ENCODE measurements at places on chromosomes 4 and X.

- DNase-seq = no peak
Measured at GRCh38 chrX:52988985-52989917, 30.9 kb upstream of the FAM156A start.

- DNase-seq = no peak
Measured at GRCh38 chrX:123807835-123808416, 51.9 kb upstream of the XIAP start.

DNA sequence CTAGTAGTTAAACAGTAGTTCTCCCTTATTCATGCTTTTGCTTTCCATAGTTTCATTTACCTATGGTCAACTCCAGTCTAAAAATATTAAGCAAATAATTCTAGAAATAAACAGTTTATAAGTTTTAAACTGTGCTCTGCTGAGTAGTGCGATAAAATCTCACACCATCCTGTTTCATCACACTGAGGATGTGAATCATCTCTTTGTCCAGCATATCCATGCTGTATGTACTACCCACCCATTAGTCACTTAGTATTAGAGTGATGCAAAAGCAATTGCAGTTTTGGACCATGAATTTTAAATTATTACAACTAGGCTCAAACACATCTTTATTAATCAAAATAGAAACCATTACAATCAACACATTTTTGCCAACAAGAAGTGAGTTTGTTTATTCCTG lies 187.4 kb downstream of the TEX13C start:
- DNase-seq = no peak

DNA sequence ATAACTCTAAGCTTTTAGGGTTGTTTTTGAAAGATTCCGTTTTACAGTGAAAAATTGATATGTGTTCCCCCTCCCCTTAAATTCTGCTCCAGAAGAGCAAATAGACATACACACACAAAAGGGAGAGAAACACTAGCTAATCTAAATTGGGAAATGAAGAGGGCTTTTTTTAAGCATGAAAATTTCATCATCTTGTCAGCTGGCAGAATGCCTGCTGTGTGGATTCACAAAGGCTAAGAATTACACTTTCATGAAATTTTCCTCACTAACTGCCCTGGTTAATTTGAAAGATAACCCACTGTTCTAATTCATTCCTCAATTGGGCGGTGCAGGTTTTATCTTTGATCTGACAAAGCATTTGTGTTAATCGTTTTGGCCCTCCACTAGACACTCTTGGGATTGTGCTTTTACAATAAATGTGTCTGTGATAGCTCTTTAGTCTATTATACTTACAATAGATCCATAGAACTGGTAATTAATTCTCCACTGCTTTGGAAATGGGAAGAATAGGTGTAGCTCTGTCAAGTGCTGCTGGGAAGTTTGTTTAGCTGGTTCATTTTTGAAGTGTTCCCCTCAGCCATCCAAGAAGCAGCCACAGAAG lies 152.9 kb downstream of the POLA1 start:
- DNase-seq = no peak

- DNase-seq = no peak
Measured at GRCh38 chr4:150816491-150816890, 198.6 kb downstream of the LRBA start.

DNA sequence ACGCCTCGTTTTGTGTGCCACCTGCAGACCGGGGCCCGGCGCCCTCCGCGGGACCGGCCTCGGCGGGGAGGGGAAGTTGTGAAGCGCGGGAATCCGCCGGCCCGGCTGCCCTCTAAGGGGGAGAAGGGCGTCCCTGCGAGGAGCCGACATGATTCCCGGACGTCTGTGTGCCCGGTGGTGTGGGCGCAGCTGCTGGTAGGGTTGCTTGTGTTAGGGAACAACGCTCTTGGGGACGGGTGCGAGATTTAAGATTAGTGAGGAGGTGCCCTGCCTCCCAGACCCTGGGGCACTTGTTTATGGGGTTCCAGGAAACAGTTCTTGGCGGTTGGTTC lies 627 bp downstream of the CDKN2AIP start:
- DNase-seq = no peak

DNA sequence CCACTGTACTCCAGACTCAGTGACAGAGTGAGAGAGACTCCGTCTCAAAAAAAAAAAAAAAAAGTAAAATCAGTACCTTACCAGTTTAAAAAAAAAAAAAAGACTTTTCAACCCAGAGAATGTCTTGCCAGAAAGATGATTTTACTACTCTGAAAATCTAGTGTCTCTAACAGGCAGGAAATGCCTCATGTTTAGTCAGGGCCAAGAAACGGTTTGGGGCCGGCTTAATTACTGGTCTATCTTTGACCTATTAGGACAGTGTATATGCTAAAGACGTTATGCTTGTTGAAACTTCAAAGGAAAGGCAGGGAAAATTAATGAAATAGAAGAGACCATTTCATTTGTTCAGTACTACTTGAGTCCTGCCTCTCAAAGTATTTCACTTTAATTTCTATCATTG lies 9.9 kb downstream of the BEND4 start:
- no peak for DNase-seq

DNA sequence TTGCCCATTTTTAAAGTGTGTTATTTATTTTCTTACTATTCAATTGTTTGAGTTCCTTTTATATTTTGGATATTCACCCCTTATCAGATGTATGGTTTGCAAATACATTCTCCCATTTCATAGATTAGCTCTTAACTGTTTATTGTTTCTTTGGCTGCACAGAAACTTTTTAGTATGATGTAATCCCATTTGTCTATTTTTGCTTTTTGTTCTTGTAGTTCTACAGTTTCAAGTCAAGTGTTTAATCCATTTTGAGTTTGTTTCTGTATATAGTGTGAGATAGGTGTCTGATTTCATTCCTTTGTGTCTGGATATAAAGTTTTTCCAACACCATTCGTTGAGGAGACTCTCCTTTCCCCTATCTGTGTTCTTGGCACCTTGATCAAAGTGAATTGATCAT lies 97.4 kb upstream of the CAMK2D start:
- no peak for DNase-seq

GRCh38 chr4:35063031-35063570 lies 1181.2 kb downstream of the ARAP2 start:
- DNase-seq = no peak

DNA sequence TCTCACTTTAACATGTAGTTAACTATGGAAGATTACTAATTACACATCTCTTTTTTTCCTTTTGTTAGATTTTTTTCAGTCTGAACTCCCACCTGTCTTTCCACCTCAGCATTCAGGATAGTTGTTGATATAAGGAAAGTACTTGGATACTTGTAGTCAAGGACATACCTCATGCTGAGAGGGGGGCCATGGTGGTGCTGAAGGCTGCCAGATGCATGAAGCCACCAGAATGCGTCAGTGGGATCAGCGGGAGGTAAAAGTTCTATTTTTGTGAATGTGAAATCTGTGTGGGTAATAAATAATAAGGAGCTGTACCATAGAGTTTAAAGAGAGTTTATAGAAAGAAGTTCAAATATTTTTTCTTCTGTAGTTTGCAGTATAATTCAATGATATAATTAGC lies 13.1 kb upstream of the NDST4 start:
- DNase-seq = no peak

DNA sequence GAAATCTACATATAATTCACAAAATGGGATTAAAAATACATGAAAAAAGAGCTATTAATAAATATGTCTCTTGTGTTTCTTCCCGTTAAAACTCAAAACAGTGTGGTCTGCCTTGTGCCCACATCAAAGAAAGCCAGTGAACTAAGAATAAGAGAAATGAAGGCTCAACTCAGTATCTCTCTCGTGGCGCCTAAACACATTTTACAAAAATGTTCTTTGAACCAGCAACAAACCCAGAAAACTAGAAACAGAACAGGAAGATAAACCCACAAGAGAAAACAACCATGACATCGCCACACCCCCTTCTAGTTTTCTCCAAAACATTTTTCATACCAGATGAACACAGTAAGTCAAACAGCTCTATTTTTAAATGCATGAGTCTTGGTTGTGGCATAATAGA lies 130.1 kb downstream of the DCHS2 start:
- DNase-seq = no peak

- DNase-seq = peak; percentile 25
Measured at GRCh38 chr4:133156096-133156495, 7.0 kb downstream of the PCDH10 start.

DNA sequence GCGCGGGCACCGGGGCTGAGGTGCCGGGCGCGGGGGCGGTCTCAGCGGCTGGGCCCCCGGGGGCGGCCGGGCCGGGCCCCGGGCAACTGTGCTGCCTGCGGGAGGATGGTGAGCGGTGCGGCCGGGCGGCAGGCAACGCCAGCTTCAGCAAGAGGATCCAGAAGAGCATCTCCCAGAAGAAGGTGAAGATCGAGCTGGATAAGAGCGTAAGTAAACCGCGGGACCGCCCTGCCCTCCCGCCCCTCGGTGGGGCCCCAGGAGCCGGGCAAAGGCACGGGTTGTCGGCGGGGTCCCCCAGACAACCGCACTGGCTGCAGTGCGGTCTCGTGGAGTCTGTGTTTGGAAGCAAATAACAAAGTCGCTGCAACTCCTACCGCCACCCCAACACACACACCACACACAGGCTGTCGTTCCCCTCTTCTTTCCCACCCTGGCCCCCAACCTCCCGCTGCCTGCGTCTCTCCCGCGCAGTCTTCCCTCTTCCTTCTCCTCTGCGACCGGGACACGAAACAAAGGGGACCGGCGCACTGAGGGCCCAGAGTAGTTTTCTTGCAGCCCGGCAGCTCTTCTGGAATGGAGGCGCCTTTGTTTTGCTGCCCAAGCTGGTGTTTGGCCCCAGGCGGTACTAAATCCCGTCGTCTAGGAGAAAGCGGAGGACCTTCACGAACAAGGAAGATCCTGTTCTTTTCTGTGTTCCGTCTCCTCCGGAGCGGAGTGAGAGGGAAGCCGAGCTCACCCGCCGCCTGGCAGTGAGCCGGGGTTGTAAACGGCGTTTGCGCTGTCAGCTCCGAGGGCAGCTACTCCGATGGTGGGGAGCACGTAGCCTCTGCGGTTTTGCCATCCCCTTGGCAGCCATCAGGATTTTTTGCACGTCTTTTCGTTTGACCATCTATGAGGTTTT lies 788 bp downstream of the SAP30 start:
- peak; percentile 80 for DNase-seq

- DNase-seq = no peak
Measured at GRCh38 chrX:74906417-74906816, 18.8 kb downstream of the NEXMIF start.

DNA sequence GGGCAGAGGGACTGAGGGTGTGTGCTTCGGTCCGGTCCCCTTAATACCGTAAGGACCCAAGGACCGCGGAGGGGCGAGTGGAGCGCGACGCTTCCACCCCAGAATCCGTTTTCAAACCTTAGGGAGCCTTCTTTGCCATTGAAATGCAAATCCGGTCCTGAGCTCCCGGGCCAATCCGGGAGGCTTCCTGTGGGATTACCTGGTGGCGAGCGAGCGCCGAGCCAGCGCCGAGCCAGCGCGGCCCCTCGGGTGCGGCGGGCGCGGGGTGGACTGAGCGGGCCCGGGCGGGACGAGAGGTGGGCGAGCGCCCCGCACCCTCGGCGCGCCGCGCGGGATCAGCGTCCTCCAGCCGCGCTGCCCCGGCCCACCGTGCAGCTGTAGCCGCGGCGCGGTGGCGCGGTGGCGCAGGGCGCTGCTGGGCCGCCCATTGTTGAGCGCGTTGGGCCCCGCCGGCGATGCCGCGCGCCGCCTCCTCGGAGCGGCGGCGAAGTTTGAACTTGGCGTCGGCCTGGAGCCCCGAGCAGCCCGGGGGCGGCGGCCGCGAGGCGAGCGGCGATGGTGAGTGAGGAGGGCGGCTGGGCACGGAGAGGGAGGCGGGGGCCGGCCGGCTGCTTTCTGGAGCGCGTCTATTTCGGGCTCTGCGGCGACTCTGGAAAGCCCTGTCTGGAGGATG lies 208.7 kb downstream of the SOWAHB start:
- DNase-seq = peak; percentile 63
